DMS153 (cell line): ENCODE measurements at places on chromosomes 5 and 9.

- DNase-seq, result no peak
Measured at GRCh38 chr9:121478816-121479676, 20.6 kb downstream of the GGTA1 start.

- DNase-seq, result no peak
Measured at GRCh38 chr9:99351647-99352046, 129.6 kb downstream of the SEC61B start.

DNA sequence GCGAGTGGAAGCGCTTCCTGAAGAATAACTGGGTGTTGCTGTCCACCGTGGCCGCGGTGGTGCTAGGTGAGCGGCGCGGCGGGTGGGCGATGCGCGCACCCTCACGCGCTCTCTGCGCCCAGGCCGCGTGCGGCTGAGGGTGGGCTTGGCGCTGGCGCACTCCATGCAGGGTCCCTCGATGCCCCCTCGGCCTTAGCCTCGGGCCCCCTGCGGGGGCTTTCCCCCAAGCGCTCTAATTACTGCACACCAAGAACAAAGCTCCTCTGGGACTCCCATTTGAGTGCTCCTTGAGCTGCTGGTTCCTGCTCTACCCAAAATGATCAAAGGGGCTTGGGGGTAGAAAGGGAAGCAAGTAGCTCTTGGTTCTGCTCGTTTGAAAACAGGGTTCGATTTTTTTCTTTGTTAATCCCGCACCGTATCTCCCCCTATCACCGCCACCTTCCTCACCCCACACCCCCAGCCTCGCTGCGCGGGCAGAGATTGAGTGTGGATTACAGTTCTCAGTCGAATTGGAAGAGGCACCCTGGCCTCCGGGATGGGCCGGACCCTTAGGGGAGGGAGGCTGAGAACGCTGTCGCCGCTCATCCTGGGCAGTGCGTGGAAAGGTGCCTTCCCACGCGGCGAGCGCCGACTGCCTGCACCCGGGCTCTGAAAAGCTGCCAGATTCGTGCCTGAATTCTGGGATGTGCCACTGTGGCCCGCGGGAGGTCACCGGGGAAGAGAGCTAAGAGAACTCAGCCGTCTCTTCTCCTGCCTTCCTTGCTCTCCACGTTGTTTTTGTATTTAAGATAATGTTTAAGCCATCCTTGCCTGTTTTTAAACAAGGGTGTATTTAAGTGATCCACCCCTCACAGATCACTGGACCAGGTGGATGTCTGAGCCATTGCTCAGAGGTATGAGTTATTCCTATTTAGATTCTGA is 697 bp downstream of the SLC1A1 start:
- no peak for DNase-seq

DNA sequence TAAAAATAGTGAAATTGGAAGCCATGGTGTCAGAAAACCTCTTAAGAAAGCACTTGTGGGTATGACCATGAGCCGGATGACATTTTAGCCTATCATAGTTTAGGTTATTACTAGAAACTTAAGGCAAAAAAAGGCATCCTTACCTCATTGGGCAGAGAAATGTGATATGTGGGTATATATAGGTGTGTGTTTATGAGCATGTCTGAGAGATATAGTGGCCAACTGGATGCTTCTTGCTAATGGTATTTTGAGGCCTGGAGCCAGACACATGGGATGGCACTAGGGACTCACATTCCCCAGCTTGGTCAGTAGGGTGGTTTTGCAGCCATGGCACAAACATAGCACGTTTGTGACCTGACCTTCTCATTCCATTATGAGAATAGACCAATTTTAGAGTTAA is 295.6 kb upstream of the MEF2C start:
- DNase-seq, result no peak

DNA sequence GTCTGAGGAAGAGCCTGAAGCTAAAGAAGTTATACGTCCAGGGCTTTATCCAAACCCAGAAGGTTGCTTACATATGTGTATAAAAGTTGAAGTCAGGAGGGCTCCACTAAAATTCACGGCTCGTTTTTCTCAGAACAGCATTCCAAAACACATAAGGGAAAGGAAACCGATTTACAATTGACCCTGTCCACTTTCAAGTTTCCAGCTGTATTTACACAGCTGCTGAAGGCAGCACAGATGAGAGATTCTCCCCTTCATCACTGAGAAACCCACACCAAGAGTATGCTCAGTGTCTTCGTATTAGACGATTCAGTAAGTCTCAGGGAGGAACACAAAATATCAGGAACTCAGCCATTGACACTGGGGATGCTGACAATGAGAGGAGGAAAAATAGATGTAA is 5.9 kb upstream of the NREP start:
- no peak for DNase-seq

DNA sequence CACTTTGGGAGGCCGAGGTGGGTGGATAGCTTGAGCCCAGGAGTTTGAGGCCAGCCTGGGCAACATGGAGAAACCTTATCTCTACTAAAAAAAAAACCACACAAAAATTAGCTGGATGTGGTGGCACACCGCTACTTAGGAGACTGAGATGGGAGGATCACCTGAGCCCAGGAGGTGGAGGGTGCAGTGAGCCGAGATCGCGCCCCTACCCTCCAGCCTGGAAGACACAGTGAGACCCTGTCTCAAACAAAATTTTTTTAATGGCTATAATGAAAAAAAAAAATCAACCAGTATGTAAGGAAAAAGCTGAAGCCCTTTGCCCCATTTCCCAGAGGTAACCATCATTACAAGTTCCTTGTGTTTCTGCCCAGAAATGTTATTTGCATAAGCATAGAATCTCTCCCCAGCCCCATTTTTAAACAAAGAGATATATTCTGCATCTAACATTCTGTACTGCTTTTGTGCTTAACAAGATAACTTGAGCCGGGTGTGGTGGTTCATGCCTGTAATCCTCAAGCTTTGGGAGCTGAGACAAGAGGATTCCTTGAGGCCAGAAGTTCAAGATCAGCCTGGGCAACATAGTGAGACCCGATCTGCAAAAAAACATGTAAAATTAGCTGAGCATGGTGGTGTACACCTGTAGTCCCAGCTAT is 35.1 kb upstream of the KCNIP1 start:
- no peak for DNase-seq

DNA sequence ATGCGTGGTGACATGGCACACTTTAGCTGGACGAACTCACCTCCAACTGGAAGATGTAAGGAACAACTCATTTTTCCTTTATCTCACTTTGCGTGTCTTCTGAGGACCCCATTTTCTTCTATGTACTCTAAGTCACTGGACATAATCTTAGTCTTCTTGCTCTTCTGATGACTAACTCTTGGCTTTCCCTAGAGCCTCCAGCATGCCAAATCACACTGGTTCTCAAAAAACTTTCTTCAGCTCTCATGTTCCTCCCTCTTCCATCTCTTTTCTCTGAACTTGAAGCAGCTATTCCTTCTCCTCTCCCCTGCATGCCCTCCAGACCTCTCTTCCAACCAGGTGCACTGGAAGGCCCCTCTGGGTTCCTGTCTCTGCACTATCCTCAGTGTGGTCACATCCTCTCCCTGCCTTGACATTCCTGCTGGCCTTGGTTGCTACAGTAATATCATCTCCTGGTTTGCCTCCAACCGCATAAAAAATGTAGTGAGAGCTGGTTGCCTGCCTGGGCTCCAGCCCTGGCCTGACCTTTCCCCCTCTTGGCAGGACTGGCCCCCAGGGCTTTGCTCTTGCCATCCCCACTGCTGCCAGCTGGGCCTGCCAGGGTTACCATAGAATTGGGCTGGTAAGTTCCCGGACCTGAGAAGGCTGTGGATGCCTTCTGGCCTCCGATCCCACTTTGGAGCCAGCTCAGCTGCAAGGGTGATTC is 44.8 kb upstream of the BNC2 start:
- no peak for DNase-seq
